ENCODE measurements at places on chromosomes 7 and 10.

DNA sequence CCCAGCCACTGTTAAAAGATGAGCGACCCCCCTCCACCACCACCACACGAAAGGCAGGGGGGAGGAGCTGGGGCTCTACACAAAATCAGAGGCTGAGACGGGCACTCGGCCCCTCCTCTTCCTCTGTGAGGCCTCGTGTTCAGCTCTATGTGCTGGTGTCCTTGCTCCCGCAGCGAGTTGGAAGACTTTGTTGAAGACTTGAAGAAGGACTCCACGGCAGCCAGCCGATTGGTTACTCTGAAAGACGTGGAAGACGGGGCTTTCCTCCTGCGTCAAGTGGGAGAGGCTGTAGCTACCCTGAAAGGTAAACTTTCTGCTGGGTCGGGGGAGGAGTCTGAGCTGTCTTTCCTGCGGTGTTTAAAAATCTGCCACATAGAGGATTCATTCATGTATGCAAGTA, 203.7 kb downstream of the ARHGAP21 start:
- peak; percentile 14 for DNase-seq

- no peak for DNase-seq
Measured at GRCh38 chr10:85888004-85888403, 478.6 kb downstream of the GRID1 start.

GRCh38 chr10:117761695-117762094, 219.1 kb downstream of the EMX2 start:
- no peak for DNase-seq

DNA sequence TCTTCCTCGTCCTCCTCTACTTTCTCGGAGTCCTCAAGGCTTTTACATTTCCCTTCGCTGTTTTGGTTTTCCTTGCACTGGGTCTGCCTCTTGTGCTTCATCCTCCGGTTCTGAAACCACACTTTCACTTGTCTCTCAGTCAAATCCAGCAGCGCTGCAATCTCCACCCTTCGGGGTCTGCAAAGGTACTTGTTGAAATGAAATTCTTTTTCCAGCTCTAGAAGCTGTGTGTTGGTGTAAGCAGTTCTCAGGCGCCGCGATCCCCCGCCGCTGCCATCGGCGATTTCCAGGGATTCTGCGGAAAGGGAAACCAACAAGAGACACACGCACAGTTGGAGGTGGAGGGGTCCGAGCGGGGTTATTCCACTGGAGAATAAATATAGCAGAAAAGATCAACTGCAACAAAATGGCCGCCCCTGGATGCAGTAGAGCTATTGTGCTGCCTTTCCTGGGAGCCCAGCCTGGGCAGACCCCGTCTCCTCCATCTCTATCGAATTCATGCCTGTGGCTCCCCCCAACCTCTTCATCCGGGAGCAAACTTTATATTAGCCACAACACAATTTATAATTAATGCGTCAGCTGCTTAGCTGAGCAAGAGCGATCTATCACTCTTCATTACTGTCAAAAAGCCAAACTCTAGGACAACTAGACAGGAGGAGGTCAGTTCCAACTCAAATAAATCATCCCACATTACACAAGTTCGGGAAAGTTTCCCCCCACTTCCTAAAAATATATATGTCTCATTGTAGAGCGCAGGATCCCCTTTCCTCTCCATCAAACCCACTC, 1.1 kb downstream of the HOXA2 start:
- no peak for DNase-seq

DNA sequence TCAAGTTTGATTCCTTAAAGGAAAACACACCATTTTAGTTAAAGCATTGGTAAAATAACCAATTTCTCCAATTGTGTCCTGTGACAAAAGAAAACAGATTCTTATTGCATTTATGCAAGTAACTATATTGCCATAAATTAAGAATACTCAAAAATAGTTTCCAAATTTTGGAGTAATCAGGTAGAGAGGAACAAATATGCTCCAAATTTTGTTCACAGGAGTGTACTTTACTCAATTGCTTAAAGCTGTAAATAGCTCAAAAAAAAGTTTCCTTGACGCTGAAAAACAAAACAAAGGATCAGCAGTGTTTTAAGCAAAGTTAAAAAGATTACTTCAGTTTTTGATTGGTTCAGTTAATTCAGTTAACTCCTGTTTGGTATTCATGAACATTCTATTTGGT, 52.2 kb upstream of the INHBA start:
- DNase-seq, result no peak

GRCh38 chr7:26127411-26127810, 24.6 kb upstream of the NFE2L3 start:
- no peak for DNase-seq

GRCh38 chr10:5817322-5818047, 4.3 kb upstream of the GDI2 start:
- DNase-seq, result no peak

- DNase-seq, result no peak
Measured at GRCh38 chr10:59672150-59672875, 37.3 kb downstream of the SLC16A9 start.

DNA sequence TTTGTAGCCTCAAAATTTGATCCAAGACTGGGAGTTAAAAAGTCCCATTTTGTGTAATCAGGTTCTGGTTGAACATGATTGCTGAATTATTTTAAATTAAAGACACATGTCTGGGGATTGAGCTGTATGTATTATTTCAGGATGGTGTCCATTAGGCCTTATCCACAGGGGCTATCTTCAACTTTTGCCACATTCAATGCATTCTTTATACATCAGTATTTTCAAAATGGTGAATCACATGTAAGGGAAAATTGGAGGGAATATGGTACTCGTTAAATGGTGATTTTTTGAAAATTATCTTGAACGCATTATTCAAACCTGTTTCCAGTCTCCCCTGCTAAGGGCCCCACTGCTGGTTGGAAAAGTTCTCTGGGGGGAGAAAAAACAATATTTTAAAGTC, 367.7 kb upstream of the NPVF start:
- no peak for DNase-seq

DNA sequence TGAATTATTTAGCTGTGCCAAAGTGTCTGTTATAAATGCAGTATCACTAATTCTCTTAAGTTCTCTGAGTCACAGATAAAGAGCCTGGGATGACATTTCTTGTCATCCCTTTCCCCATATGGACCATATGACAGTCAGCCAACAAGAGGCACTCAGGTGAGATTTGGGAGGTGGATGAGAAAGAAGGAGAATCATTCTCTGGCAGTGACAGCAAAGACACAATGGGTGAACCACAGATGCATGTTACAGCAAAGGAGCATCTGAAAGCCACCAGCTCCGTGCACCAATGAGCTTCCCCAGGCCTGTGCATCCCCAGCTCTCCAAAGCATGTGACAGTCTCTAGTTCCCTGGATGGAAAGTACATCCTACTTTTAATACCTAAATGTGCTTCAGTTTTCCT, 10.8 kb downstream of the GIMAP6 start:
- DNase-seq, result no peak

- no peak for DNase-seq
Measured at GRCh38 chr7:131281266-131282048, 46.2 kb upstream of the MKLN1 start.

DNA sequence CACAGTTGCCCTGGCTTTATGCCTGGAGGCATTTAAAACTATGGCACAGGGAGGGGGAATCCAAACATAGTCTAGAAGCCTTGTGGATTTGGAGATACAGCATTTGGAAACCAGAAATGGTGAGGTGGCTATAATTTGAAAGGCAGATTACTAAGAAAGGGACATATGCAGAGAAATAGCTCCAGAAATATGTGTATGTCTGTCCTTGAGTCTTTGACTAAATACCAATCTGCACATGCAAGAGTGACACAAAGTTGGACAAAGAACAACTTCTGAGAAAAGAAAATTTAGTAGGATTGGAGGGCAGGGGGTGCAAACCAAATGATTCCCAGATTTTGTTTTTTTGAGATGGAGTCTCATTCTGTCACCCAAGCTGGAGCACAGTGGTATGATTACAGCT, 229.6 kb downstream of the TMEM26 start:
- no peak for DNase-seq

- DNase-seq, result no peak
Measured at GRCh38 chr10:9735731-9736130, 1281.9 kb upstream of the CELF2 start.

GRCh38 chr7:20954711-20955619, 168.3 kb upstream of the SP8 start:
- no peak for DNase-seq

DNA sequence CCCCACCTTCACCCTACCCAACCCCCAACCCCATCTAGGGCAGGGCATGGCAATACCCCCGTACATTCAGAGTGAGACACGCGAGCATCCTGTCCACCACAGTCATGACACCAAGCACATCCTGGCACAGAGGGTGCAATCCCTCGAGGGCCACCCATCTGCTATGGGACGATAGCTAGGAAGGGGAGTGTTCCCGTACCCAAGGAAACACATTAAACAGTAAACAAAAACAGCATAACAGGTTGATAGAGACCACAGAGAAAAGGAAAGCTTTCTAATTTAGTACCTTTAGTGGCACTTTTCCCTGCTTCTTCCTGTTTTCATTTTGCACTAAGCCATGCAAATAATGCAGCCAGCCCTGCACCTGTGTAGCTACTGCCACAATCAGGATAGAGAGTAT, 2.3 kb upstream of the SMKR1 start:
- no peak for DNase-seq

Data from T-helper 2 cell treated with Interferon-gamma antibody and Interleukin-4, amounts not matched to agents 5 μg/mL and 100 μg/mL, for 36 hours (primary cell).